Naive B cell (primary cell): ENCODE measurements at places on chromosomes 2 and 18.
A peak's percentile ranks its signal among the peaks of the same experiment; 100 is the strongest.

- no peak for DNase-seq
- H3K27ac ChIP-seq: no peak overlapping the region
- H3K27me3 ChIP-seq: peaks cover 5% of the 10 kb centered on the region
- H3K4me1 ChIP-seq: no peaks in the 10 kb centered on the region
- H3K4me3 ChIP-seq: no peak overlapping the region
Observed at GRCh38 chr2:148593421-148593820, 51.1 kb upstream of the EPC2 start.

GRCh38 chr2:173654161-173654895 is 299.7 kb downstream of the CDCA7 start:
- DNase-seq: no peak
- H3K4me3 ChIP-seq: no peak overlapping the region
- H3K36me3 ChIP-seq: no peaks in the 10 kb centered on the region
- no peaks in the 10 kb centered on the region for H3K4me1 ChIP-seq
- H3K27me3 ChIP-seq: peaks cover 18% of the 10 kb centered on the region

- H3K4me1 ChIP-seq: no peaks in the 10 kb centered on the region
- H3K4me3 ChIP-seq: no peak overlapping the region
- no peaks in the 10 kb centered on the region for H3K27me3 ChIP-seq
Observed at GRCh38 chr2:21498016-21498415, 374.2 kb downstream of the TDRD15 start.

- peaks cover 11% of the 10 kb centered on the region for H3K36me3 ChIP-seq
- DNase-seq: no peak
- no peak overlapping the region for H3K4me3 ChIP-seq
- no peaks in the 10 kb centered on the region for H3K27me3 ChIP-seq
Observed at GRCh38 chr18:64566456-64566855, 417.6 kb upstream of the LINC00305 start.

GRCh38 chr18:24039671-24040070 is 25.1 kb downstream of the TTC39C start:
- peak overlapping the region; percentile 57 for H3K27ac ChIP-seq
- DNase-seq: no peak
- no peak overlapping the region for H3K4me3 ChIP-seq
- no peaks in the 10 kb centered on the region for H3K27me3 ChIP-seq

GRCh38 chr2:111905990-111906735 is 7.8 kb downstream of the MERTK start:
- H3K27ac ChIP-seq: peak overlapping the region; percentile 79
- peaks cover 17% of the 10 kb centered on the region for H3K4me1 ChIP-seq
- H3K4me3 ChIP-seq: no peak overlapping the region
- peaks cover 10% of the 10 kb centered on the region for H3K27me3 ChIP-seq
- peak; percentile 38 for DNase-seq

- no peak for DNase-seq
- H3K4me1 ChIP-seq: no peaks in the 10 kb centered on the region
- no peaks in the 10 kb centered on the region for H3K27me3 ChIP-seq
- H3K4me3 ChIP-seq: no peak overlapping the region
Observed at GRCh38 chr2:204849892-204850291, 304.6 kb downstream of the PARD3B start.

GRCh38 chr18:64717026-64717425 is 568.1 kb upstream of the LINC00305 start:
- H3K4me1 ChIP-seq: peaks cover 23% of the 10 kb centered on the region
- H3K4me3 ChIP-seq: no peak overlapping the region
- peaks cover 17% of the 10 kb centered on the region for H3K36me3 ChIP-seq
- no peak for DNase-seq
- H3K27ac ChIP-seq: no peak overlapping the region
- H3K27me3 ChIP-seq: no peaks in the 10 kb centered on the region

DNA sequence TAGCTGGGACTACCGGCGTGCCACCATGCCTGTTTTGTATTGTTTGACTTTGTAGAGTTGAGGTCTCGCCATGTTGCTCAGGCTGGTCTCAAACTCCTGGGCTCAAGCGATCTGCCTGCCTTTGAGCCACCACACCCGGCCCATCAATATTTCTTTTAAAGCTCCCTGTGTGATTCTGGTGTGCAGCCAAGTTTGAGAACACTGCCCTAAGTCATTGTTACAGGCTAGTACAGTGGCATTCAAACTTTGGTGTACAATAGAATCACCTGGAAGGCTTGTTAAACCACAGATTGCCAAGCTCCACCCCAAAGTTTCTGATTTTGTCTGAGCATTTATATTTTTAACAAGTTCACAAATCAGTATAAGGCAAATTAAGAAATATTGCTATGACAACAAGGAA is 99.9 kb downstream of the RBBP8 start:
- H3K27me3 ChIP-seq: no peaks in the 10 kb centered on the region
- no peak for DNase-seq
- H3K36me3 ChIP-seq: no peaks in the 10 kb centered on the region
- no peaks in the 10 kb centered on the region for H3K4me1 ChIP-seq
- no peak overlapping the region for H3K27ac ChIP-seq

GRCh38 chr2:84388921-84389490 is 70.1 kb downstream of the SUCLG1 start:
- H3K36me3 ChIP-seq: no peaks in the 10 kb centered on the region
- no peak overlapping the region for H3K27ac ChIP-seq
- H3K27me3 ChIP-seq: peaks cover 47% of the 10 kb centered on the region
- H3K4me3 ChIP-seq: no peak overlapping the region
- no peak for DNase-seq

- H3K27me3 ChIP-seq: no peaks in the 10 kb centered on the region
- H3K4me1 ChIP-seq: peaks cover 65% of the 10 kb centered on the region
- H3K4me3 ChIP-seq: peak overlapping the region; percentile 61
- H3K27ac ChIP-seq: peak overlapping the region; percentile 81
- DNase-seq: no peak
Observed at GRCh38 chr2:105782123-105782522, 37.4 kb downstream of the NCK2 start.

DNA sequence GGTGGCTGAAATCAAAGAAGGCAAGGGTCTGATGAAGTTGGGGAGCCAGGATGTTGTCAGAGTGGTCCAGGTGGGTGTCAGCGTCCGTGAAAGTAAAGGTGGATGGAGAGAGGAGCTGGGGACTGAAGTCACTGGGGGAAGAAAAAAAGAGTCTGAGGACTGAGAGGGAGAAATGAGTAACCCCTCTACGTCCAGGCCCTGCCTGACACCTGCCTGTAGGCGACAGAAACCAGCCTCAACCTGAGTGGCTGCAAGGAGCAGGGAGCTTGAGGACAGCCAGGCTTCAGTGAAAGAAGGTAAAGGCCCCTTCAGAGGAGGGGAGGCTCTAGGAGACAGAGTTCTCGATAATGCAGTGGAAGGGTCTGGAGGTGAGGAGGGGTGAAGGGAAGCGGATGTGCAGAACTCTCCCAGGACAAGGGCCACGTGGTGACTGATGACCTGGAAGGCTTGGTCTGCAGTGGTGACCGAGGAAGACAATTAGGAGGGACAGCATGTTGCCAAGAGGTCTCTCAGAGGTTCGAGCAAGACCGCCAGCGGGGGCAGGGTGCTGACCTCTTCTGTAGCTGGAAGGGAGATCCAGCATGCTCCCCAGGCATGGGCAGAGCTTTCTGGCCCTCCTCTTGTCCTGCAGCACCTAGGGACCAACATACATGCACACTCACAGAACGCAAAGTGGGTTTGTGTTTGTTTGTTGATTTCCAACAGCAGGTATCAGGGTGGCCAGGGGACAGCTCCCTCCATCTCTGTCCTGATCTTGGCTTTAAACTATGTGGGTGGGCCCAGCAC is 86.6 kb upstream of the TMEM247 start:
- H3K36me3 ChIP-seq: no peaks in the 10 kb centered on the region
- no peak for DNase-seq
- peaks cover 8% of the 10 kb centered on the region for H3K27me3 ChIP-seq
- no peak overlapping the region for H3K4me3 ChIP-seq
- H3K4me1 ChIP-seq: no peaks in the 10 kb centered on the region

DNA sequence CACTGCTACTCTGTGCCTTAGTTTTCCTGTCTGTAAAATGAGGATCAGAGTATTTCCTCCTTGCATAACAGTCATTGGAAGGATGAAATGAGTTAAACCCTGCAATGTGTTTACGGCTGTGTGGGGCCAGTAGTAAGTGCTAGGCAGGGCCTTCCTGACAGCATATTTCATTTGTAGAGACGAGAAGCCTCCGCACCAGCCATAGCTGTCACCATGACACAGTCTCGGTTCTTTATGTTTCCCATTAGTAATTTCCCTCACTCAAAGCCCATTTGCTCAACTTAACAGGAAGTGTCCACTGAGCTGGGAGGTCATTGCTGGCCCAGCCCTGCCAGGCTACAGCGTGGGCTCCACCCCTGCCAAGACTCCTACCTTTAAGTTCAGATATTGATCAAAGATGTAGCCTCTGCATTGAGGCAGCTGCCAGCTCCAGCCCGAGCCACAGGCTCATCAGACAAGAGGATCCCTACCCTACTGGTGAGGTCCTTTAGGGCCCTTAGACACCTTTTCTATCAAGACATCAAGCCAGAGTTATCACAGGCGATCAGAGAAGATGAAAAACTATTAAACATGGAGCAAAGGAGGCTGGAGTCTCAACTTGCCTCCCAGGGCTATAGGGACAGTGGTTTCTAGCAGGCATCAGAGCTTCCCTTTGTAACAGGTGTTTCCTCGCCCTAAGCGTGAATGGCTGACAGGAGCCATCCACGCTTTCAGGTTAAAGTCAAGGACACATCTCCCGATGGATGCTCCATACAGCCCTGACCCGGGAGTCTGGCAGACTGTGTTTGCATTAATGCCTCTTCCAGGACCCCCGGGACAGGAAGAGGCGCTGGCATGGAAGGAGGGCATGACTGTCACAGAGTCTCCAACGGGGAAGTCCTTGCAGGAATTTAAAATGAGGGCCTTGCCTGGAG is 251.7 kb downstream of the NDUFA10 start:
- H3K27me3 ChIP-seq: peaks cover 28% of the 10 kb centered on the region
- H3K36me3 ChIP-seq: peaks cover 3% of the 10 kb centered on the region
- no peak for DNase-seq
- H3K4me1 ChIP-seq: no peaks in the 10 kb centered on the region
- H3K4me3 ChIP-seq: no peak overlapping the region

DNA sequence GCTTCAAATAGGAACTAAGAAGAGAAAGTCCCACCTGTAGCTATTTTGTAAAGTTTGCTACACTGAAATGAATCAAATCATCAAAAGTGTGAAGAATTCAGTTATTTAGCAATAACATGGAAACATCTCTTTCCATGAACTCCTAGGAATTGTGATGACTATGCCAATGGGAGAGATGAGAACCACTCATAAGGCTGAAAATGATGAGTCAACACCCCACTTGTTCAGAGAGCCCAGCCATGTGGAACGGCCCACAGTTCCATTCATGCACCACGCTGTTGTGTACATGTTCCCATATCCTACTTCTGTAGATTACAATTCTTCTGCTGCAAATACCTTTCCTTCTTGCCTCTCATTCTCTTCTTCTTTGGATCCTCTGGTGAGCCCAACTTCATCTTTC is 645.5 kb upstream of the ID2 start:
- no peaks in the 10 kb centered on the region for H3K36me3 ChIP-seq
- peaks cover 7% of the 10 kb centered on the region for H3K27me3 ChIP-seq
- H3K27ac ChIP-seq: no peak overlapping the region
- no peaks in the 10 kb centered on the region for H3K4me1 ChIP-seq

DNA sequence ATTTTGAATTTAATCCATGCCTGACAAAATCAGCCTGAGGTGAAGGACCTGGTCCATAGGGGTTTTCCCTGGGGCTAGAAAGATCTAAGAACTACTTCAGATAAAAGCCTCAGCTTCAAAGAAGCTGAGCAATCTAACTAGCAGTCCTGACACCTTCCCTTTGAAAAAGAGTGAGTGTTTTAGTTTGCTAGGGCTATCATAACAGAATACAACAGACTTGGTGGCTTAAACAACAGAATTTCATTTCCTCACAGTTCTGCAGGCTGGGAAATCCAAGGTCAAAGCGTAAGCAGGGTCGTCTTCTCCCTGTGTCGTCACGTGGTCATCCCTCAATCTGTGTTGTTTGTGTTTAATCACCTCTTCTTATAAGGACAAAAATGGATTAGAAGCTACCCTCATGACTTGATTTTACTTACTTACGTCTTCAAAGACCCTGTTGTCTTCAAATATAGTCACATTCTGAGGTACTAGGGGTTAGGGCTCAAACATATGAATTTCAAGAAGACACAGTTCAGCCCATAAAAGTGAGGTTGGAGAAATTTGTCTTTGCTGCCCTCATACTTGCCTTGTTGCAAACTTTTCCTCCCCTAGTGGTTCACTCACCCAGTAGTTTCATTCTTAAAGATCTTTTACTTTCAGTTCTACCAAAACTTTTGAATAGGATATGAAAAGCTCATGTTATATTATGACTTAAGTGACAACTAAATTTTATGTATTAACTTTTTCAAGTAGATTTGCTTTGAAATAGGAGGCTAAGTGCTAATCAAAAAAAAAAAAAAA is 673.8 kb downstream of the ARHGAP15 start:
- no peaks in the 10 kb centered on the region for H3K27me3 ChIP-seq
- no peaks in the 10 kb centered on the region for H3K4me1 ChIP-seq

DNA sequence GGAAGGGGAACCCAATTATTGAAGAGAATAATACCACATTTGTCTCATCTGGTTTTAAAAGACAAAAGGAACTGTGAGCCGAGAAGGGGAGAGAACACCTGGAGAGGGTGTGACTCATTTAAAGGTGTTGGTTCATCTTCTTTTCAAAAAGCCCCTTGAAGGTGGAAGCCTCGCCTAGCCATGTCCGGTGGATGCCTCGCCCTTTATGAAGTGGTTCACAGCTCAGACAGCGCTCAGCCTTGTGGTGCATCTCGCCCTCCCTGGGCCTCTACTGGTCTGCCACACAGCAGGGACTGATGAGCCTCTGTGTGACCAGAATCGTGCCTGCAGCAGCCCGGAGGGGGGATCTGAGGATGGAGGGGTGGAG is 290.0 kb upstream of the CXCR4 start:
- H3K27ac ChIP-seq: no peak overlapping the region
- H3K4me1 ChIP-seq: no peaks in the 10 kb centered on the region
- no peak for DNase-seq
- H3K27me3 ChIP-seq: peaks cover 58% of the 10 kb centered on the region
- H3K36me3 ChIP-seq: no peaks in the 10 kb centered on the region

DNA sequence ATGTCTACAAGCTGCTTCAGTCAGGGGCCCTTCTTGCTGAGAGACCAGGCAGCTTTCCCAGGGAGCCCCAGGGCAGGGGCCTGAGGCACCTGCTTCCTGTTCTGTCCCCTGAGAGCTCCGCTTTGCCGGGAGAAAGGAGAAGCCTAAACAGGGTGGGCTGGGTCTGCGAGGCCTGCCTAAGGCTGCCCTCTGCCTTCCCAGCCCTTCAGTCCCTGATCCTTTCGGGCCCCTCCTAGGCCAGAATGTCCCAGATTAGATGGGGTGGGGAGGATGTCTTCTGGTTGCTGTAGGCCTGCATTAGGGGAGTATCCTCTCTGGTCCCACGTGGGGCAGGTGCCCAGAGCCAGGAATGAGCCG is 72.4 kb downstream of the TGOLN2 start:
- no peaks in the 10 kb centered on the region for H3K36me3 ChIP-seq
- no peaks in the 10 kb centered on the region for H3K4me1 ChIP-seq
- H3K27ac ChIP-seq: no peak overlapping the region
- no peak overlapping the region for H3K4me3 ChIP-seq

GRCh38 chr2:202204855-202205254 is 33.5 kb downstream of the SUMO1 start:
- no peak overlapping the region for H3K27ac ChIP-seq
- H3K4me3 ChIP-seq: no peak overlapping the region
- DNase-seq: no peak
- peaks cover 19% of the 10 kb centered on the region for H3K36me3 ChIP-seq
